ENCODE measurements at places on chromosomes 1 and 21.

DNA sequence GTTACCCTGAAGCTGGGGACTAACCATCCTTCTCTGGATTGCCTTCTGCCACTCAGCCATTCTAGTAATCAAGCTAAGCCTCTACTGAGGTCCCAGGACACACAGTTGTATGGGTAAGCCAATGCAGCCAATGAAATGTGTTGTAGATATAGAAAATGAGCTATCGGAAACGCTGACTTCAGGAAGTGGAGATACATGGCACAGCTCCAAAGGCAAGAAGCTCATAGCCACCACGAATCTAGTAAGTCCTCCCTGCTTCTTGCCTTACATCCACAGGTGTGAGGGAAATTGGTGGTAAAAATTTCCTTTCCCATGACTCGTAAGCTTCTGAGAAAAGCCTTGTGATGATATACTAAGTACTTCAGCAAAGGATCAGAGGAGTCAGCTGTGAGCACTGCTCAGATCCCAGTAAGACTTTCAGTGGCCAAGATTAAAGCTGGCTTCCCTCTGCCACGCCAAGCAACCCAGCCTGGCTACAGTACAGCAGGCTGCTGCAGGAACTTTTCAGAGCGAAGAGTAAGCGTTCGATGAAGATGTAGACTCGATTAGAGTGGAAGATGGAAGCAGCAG lies 117.7 kb downstream of the SIM2 start:
- DNase-seq, result no peak

GRCh38 chr1:203512848-203513584 lies 19.1 kb downstream of the OPTC start:
- DNase-seq, result peak; percentile 95

DNA sequence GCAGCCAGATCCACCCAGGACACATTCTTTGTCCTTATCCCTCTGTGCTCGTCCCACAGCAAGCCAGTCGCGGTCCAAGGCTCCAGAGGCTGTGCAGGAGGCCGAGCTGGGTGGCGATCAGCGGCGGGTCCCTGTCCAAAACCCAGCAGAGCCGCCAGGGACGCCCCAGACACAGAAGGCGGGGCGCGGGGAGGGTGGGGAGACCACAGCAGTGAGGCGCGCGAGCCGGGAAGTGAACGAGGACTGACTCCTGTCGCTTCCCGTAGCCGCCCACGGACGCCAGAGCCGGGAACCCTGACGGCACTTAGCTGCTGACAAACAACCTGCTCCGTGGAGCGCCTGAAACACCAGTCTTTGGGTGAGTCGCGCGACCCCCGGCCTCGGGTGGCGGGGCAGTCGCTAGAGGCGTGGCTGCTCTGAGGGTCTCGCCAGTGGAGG lies at the start of gene LGALS8:
LGALS8 (plus strand) TSS at position 279 of the 438 bp plus-strand sequence. CDS start 2,089 bp downstream, outside the sequence.
- peak; percentile 83 for DNase-seq

DNA sequence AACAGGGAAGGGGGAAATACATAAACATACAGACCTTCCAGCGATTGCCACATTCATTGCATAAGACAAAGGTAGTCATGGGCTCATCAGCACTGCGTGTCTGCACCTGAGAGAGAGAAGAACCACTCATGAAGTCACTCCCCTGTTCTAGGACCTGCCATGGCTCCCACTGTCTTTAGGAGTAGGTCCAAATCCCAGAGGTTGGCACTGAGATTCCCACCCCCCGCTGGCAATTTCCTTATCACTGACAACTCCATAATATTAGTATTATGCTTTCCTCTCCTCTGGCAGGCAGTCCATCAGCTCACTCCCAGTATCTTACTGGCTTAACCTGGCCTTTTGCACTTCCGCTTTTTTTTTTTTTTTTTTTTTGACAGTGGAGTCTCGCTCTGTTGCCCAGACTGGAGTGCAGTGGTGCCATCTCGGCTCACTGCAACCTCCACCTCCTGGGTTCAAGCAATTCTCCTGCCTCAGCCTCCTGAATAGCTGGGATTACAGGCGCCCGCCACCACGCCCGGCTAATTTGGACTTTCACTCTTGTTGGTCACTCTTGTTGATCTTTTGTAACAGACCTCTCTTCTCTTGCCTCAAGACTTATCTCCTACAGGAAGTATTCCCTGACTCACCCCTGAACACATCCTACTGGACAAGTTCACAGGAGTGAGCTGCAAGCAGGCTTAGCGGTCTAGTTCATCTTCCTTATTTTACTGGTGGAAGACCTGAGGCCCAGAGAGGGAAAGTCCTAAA lies 14.8 kb upstream of the ZNF436 start:
- no peak for DNase-seq

GRCh38 chr1:200873116-200873670 lies 412 bp downstream of the GPR25 start:
- no peak for DNase-seq

DNA sequence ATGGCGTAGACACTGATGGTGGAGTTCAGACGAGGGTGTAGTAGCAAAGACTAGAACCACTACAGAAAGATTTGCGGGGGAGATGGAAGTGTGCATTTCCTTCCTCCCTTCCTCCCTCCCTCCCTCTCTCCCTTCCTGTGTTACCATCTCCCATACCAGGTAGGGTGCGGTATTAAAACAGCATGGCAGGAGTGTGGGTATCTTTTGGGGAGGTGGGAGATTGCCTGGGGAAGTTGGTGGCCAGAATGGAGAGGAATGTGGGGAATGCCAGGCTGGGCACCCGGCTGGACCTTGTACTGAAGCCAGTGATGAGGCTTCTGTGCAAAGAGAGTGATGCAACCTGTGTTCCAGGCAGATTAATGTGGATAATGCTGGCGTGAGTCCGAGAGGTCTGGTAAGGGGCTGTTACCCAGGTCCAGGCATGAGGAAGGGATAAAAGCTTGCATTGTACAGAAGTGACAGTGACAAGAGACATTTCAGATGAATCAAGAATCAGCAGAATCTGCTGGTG lies 30.3 kb upstream of the PPP2R5A start:
- DNase-seq, result no peak

GRCh38 chr1:81071072-81071858 lies 729.5 kb upstream of the ADGRL2 start:
- no peak for DNase-seq

GRCh38 chr1:192442736-192443135 lies 125.9 kb downstream of the RGS21 start:
- peak; percentile 23 for DNase-seq

GRCh38 chr1:222769181-222769580 lies 32.2 kb downstream of the FAM177B start:
- no peak for DNase-seq

DNA sequence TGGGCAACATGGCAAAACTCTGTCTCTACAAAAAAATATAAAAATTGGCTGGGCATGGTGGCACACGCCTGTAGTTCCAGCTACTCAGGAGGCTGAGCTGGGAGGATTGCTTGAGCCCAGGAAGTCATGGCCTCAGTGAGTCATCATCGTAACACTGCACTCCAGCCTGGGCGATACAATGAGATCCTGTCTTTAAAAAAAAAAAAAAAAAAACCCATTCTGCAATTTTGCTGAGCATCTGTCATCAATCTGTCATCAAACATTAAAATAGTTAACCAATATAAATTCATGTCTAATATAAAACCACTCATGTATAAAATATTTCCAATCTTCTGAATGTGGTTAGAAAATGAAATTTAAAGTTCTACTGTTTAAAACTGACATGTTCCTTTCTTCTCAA lies 56.9 kb downstream of the LPAR3 start:
- DNase-seq, result peak; percentile 56

DNA sequence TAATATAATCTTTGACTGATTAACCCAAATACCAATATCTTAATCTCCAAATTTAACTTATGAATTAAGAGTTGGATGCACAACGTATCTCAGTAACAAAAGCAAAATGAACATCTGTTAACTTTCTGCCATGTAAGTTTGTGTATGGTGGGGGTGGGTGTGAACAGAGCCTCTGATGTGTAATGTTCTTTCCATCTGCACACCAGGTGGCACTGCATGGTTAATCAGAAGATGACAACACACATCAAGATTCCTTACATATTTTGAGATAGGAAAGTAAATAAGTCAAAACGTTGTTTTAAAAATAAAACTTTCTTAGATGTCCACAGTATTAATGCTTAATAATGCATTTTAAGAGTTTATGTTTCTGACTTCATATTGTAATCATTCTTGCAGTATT lies 251.9 kb downstream of the DPYD start:
- peak; percentile 48 for DNase-seq

GRCh38 chr1:62437273-62437940 lies 558 bp downstream of the USP1 start:
- DNase-seq, result no peak

DNA sequence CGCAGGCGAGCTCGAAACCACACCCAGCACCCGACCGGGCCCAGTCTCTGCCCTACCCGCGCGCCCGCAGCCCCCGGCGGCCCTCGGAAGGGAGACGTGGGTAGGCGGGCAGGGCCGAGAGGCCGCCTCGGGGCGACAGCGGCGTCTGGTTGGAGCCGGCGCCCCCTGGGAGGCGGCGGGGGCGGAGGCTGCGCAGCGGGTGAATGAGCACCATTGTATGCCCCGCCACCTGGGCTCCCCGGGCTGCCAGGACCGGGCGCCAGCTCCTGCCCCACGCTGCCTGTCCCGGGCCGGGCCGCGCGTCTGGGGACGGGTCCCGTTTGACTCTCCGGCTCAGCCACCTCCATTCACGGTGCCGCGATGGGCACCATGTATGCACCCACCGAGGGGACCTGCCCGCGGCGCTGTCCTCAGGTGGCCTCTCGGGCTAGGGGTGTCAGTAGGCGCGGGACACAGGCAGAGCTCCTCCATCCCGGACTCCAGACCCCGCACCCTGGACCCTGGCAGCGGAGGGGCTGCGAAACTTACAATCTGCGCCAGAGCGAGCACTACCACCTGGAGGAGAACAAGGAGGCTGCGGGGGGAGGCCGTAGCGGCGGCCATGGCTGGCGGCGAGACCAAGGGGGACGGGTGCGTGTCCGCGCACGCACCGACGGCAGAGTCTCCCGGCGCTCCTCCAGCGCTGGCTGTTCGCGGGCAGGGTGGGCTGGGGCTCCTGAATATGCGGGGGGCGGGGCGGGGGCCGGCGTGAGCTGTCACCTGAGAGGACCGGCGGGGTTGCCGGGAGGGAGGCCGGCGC lies at the start of gene COL9A2:
COL9A2 (minus strand) TSS at position 692 of the 799 bp plus-strand sequence; CDS start at position 603, 89 bp downstream.
- DNase-seq, result no peak

DNA sequence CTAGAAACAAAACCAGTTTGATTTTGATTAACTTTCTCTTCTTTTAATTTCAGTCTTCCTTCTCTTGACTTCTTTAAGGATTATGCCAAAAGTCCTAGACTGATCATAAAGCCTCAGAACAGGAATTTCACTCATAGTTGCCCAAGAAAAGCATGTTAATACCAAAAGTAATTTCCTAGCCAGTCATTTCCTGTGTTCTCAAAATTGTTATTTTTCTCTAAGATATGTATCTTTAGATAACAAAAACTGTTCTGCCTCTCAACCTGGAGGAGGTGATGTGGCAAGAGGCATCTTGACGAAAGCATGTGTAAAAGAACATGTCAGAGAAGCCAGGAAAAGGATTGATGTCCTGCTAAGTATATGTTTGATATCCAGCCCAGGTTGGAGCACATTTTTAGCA lies 78.0 kb upstream of the IPO9 start:
- DNase-seq, result peak; percentile 73

DNA sequence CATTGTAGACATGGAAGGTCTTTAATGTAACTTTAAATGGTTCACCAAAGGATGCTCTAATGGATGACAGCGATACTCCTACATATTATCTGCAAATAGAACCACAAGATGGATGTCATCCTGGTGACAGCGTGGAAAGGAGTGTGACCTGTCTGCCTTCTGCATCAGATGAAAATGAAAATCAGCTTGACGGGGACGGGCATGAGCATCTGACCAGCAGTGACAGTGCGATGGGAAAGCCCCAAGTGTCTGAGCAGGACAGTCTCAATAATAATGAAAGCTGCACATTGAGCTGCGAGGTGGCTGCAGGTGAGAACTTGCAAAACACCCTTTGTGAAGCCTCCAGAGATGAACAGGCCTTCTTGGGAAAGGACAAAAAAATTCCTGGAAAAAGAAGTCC lies 25.2 kb downstream of the CNST start:
- no peak for DNase-seq

- DNase-seq, result peak; percentile 84
Observed at GRCh38 chr1:221839782-221840395, 98.0 kb upstream of the DUSP10 start.

- no peak for DNase-seq
Observed at GRCh38 chr1:233227930-233228465, 67.5 kb downstream of the PCNX2 start.

DNA sequence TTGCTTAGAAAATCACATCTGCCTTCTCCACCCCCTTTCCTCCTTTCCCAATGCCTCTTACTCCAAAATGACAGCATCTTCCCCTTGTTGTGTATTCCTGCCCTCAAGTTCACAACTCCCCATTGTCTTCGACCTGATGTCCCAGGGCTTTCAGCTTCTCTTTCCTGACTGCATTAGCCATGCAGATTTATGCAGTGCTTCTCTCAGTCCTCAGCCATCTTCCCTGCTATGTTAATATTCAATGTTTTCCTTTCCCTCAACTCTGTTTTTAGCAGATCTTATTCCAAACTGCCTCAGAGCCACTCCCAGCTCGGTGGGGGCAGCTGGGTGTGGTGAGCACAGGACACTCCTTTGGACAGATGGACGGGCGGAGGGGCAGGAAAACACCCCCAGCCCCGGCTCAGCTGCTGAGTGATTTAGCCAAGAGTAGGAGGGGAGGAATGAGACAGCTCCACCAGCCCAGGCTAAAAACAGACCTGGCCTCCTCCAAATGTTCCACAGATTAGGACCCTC lies 71.0 kb downstream of the CD2 start:
- DNase-seq, result no peak

DNA sequence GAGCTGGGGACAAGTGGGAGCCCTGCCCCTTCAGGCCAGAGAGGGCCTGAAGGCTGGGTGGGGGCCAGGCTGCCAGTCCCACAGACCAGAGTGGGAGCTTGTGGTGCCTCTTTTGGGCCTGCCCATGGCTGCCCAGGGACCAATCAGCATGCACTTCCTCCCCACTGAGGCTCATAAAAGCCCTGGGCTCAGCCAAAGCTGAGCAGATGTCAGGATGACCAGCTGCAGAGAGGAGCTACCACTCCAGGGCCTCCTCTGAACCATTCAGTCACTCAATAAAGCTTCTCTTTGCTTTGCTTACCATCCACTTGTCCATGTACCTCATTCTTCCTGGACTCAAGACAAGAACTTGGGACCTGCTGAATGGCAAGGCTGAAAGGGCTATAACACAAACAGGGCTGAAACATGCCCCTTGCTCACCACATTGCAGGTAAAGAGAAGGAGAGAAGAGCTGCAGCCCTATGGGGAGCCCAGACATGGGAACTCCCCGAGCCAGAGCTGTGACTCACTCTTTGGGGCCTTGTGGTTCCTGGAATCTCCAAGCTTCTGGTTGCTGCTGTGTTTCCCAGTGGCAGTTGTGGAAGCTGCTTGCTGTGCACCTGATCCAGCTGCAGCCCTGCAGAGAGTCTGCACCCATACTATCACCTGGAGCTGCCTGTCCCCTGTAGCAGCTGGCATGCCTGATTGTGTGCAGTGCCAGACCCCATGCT lies 82.0 kb downstream of the OLFML3 start:
- DNase-seq, result peak; percentile 3

GRCh38 chr1:3093898-3094626 lies 25.1 kb downstream of the PRDM16 start:
- no peak for DNase-seq
